ENCODE measurements at places on chromosomes 5 and 9.

GRCh38 chr5:94243612-94244011 lies 374.8 kb downstream of the KIAA0825 start:
- DNase-seq = no peak

GRCh38 chr5:65451436-65451835 lies 30.3 kb downstream of the ADAMTS6 start:
- DNase-seq = no peak

GRCh38 chr9:80698725-80699410 lies 990.5 kb downstream of the TLE1 start:
- no peak for DNase-seq

DNA sequence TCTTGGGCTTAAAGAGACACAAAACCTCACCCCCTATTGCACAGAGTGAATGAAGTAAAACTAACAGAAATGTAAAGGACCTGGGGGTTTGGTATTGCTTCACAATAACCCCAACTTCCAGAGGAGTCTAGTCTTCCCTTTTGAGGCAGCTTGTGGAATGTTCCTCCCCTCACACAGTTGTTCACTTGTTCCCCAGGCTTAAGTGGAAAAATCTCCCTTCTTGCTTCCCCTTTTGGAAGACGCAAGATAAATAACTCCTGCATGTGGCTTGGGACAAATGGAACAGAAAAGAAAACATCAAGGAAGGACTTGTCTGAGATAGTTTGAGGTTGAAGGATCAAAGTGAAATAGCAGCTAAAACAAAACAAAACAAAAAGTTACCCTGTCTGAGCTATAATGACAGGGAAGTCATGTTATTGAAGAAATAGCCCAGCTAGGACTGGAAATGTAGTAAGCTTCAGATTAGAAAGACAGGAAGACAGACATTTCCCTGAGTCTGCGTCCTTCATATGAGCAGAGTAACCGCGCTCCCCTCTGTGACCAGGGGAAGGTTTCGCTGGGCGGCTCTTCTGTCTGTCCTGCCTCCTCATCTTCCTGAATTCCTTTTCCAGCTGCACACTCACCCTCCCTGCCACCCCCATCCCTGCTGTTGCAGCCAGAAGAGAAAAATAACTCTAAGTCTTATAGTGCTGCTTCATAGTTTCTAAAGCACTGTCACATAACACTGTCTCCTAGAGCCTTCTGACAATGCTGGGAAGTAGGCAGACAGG lies 8.8 kb downstream of the SPARC start:
- no peak for DNase-seq

GRCh38 chr5:115463983-115464382 lies 80.6 kb downstream of the FEM1C start:
- no peak for DNase-seq

DNA sequence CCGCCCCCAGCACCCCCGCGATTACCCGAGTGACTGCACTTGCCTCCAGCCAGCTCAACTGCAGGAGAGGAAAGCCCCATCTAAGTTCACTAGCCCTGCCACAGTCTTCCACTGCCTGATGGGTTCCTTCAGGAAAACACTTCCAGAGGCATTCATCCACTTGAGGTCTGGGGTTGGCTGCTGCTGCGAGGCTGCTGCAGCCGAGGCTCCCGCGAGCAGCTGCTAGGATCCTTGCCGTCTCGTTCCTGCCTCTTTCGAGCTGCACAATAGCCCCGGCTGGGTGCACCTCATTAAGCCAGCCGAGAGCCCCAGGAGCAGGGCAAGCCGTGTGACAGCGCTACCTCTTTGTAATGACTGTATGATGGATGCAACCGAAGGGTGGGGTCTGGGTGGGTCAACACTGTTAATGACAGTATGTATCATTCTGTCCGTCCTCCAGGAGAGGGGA lies 24.2 kb upstream of the ELAVL2 start:
- no peak for DNase-seq

- DNase-seq = no peak
Measured at GRCh38 chr9:117160254-117160653, 254.6 kb downstream of the ASTN2 start.

DNA sequence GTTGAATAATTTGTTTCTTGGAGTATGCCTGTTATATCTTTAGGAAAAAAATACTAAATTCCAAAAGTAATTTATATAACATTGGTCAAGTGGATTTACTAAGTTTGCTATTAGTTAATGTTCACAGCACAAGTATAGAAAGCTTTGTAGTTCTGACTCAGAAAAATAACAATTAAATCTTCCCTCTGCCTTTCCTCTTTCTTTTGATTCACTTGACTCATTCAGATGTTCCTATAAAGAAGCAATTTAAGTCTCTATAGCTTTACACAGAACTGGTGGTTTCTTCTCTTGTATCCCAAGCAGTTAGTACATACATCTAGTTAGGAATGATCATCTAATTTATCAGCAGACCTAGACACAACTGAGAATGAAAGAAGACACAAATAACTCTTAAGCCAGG lies 4.5 kb upstream of the CDC42SE2 start:
- DNase-seq = no peak
